Left lobe of liver (tissue), 2 donors: ENCODE measurements at places on chromosomes 1 and 21. TPM values are rescaled to one million over a fixed set of nuclear protein-coding genes. Genes with fewer than 3 reads are reported as not detected.

Gene OR2T35
- not detected for total RNA-seq

Gene PDE4B
- 2.4 TPM for total RNA-seq

DNA sequence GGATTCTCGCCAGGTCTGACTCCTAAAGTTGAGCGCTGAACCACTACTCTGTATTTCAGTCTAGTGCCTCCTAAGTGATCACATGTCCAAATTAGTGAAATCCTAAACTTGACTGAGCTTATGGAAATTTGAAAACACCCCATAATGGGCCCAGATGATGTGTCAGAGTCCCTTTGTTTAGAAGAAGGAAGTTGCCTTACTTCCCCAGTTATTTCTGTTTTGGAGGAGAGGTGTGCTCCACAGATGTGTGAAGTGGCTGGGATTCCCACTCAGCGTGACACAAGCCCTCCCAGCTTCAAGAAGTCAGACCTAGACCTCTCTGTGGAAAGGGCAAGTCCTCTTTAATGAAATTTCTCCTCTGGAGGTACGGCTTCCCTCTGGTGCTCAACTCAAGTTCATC is 188.8 kb downstream of the TTLL7 start:
- DNase-seq, result no peak

Gene FAM163A
- total RNA-seq, result 0.05 TPM

GRCh38 chr1:91997607-91998195 is 32.1 kb upstream of the EPHX4 start:
- DNase-seq, result no peak
